CD4-positive, CD25-positive, alpha-beta regulatory T cell (primary cell): ENCODE measurements at places on chromosomes 2 and 18. TPM values are rescaled to one million over a fixed set of nuclear protein-coding genes. Genes with fewer than 3 reads are reported as not detected.

GREB1L gene
- not detected for total RNA-seq

OSBPL1A gene
- total RNA-seq: 2.7 TPM

MAB21L4 gene
- not detected for total RNA-seq

TCF7L1 gene
- not detected for total RNA-seq

KCNG2 gene
- total RNA-seq: not detected

INHA gene
- total RNA-seq: not detected

TUBA4A gene
- total RNA-seq: 245 TPM

NT5DC4 gene
- not detected for total RNA-seq

HSPE1 gene
- 90.4 TPM for total RNA-seq

WDR12 gene
- 8.3 TPM for total RNA-seq

GNAL gene
- 0.76 TPM for total RNA-seq

BMP10 gene
- 0.57 TPM for total RNA-seq

MARCO gene
- not detected for total RNA-seq
